ENCODE measurements at places on chromosomes 6 and 20. TPM values are rescaled to one million over a fixed set of nuclear protein-coding genes. Genes with fewer than 3 reads are reported as not detected.
A peak's percentile ranks its signal among the peaks of the same experiment; 100 is the strongest.

- H3K4me3 ChIP-seq, result no peak overlapping the region
- H3K27ac ChIP-seq, result no peak overlapping the region
- no peak for DNase-seq
- no peaks in the 10 kb centered on the region for H3K4me1 ChIP-seq
- no peaks in the 10 kb centered on the region for H3K27me3 ChIP-seq
Observed at GRCh38 chr6:25608558-25609174, 43.3 kb upstream of the SCGN start.

The PSORS1C2 gene
- total RNA-seq, result not detected

- H3K27me3 ChIP-seq, result no peaks in the 10 kb centered on the region
- peaks cover 46% of the 10 kb centered on the region for H3K4me1 ChIP-seq
- no peak for DNase-seq
- peak overlapping the region; percentile 97 for H3K27ac ChIP-seq
- H3K36me3 ChIP-seq, result peaks cover 59% of the 10 kb centered on the region
Observed at GRCh38 chr6:33198853-33199436, 1.5 kb downstream of the RXRB start.

DNA sequence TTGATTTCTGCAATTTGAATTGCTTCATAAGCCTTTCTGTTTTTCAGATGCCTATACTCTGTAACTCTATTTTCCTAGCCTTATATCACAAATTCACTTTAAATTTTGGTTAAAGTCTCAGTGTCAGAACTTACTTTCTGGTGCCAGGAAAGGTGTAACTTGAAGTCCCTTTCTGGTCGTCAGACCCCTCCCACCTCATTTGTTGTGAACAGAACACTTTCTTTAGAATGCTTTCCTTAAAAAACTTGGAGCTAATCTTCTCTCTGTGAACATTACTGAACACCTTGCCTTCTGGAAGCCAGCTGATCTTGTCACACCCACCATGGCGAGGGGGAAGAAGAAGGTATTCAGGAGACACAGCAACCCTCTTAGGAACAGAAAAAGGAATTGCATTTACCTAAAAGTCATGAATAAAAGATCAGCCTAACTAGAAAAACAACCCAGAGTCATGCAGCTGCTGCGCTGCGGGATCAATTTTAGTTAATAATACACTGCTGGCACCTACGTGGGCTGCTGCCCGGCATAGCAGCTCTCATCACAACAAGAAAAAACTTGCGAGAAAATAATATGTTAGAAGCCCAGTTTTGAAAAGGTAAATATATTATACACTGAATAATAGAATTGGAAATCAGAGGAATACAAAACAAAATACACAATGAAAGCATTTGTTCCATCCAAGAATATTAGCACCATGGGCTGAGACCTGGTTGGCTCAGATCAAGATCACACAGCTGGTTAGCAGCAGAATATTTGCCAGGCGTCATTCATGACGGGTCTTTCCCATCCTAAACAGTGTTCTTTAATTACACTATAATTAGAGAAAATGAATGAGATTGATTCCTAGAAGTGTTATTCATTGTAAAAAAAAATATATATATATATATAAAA, 5.8 kb upstream of the FAM217A start:
- H3K4me3 ChIP-seq, result no peak overlapping the region
- no peaks in the 10 kb centered on the region for H3K4me1 ChIP-seq
- no peak for DNase-seq
- H3K27me3 ChIP-seq, result no peaks in the 10 kb centered on the region
- H3K36me3 ChIP-seq, result no peaks in the 10 kb centered on the region

- peaks cover 22% of the 10 kb centered on the region for H3K36me3 ChIP-seq
- no peaks in the 10 kb centered on the region for H3K27me3 ChIP-seq
- no peaks in the 10 kb centered on the region for H3K4me1 ChIP-seq
- no peak overlapping the region for H3K4me3 ChIP-seq
Observed at GRCh38 chr20:3027987-3028386, 15.4 kb upstream of the GNRH2 start.

The ARG1 gene
- total RNA-seq, result 0.49 TPM

DNA sequence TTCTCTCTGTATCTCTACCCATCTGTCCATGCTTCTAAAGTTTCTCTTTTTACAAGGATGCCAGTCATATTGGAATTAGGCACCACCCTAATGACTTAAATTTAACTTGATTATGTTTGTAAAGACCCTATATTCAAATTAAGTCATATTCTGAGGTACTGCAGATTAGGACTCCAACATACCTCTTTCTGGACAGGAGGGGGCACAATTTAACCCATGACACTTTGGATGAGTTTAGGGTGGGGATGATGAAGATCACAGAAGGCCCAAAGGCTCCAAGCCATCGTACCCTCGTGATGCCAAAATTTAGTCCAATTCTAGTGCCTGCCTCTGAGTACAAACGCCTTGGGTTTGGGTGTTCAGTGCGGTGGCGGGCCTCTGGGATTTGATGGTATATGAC, 15.0 kb upstream of the NKX2-2 start:
- H3K36me3 ChIP-seq, result no peaks in the 10 kb centered on the region
- DNase-seq, result no peak
- no peaks in the 10 kb centered on the region for H3K4me1 ChIP-seq
- no peak overlapping the region for H3K4me3 ChIP-seq

DNA sequence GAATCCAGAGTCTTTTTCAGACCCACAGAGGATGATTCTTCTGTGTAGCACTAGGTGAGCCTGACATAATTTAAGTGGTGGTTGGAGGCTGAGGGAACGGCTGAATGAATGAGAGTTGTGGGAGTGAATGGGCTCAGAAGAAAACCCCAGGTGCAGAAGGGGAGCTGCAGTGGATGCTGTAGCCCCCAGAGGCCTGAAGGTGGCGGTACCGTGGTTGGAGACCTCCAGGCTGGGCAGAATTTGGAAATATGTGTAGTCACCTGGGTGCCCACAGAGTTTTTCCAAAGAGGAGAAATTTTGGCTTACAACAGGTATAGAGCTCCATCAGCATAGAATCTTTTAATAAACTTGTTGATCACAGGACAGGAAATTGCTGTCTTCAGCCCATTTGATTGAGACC, 6.5 kb upstream of the RAET1G start:
- H3K4me3 ChIP-seq, result no peak overlapping the region
- peak; percentile 17 for DNase-seq
- no peak overlapping the region for H3K27ac ChIP-seq
- peaks cover 12% of the 10 kb centered on the region for H3K27me3 ChIP-seq
- no peaks in the 10 kb centered on the region for H3K4me1 ChIP-seq

DNA sequence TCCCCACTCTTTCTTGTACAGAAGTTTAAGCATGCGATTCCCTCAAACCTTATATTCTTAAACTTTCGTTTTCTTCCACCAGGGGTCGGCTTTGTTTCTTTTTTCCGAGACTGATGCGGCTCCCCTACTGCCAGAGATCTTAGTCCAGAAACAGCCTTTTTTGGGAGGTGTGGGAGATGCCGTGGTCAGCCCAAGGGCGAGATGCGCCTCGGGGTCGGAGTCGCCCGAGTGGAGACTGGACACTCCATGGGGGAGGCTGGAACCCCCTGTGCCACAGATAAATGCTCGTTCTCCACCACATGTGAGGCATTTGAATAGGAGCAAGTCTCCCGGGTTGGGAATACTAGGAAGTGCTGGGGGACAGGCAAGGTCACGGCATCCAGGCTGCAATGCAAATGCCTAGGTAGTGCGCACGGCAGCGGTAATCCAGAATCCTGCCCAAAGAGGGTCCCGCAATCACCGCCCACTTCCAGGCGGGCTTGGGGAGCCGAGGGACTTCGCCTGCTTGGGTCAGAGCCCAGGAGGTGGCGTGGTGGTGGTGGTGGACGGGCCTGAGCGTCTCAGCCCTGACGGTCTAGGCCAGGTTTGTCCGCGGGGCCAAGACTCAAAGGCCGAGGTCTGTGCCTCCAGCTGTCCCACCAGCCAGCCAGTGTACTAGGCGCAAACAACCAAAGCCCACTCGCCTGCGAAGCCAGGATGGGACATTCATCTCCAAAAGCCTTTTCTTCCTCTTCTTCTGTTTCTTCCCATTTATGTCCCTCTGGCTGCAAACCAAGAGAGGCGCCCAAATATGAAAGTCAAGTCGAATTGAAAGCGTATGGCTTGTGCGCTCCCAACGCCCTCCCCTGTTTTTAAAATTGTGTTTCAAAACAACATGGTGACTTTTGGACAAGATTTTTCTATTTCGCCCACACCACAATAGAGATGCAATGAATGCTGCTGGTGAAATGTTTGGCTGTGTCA, 39.3 kb upstream of the OSTM1 start:
- peaks cover 46% of the 10 kb centered on the region for H3K4me1 ChIP-seq
- no peak overlapping the region for H3K27ac ChIP-seq
- H3K4me3 ChIP-seq, result no peak overlapping the region
- H3K27me3 ChIP-seq, result peaks cover 72% of the 10 kb centered on the region
- no peak for DNase-seq

The ID4 gene
- total RNA-seq, result not detected

The TGM2 gene
- not detected for total RNA-seq

- no peak for DNase-seq
- H3K36me3 ChIP-seq, result no peaks in the 10 kb centered on the region
- H3K4me3 ChIP-seq, result no peak overlapping the region
- no peaks in the 10 kb centered on the region for H3K4me1 ChIP-seq
- H3K27me3 ChIP-seq, result no peaks in the 10 kb centered on the region
Observed at GRCh38 chr6:164075981-164076615, 661.6 kb downstream of the QKI start.

GRCh38 chr20:38631155-38632022, 29.8 kb downstream of the ARHGAP40 start:
- no peak for DNase-seq
- peaks cover 35% of the 10 kb centered on the region for H3K27me3 ChIP-seq
- no peaks in the 10 kb centered on the region for H3K36me3 ChIP-seq
- no peak overlapping the region for H3K27ac ChIP-seq

- no peak for DNase-seq
- H3K4me1 ChIP-seq, result no peaks in the 10 kb centered on the region
- no peaks in the 10 kb centered on the region for H3K36me3 ChIP-seq
Observed at GRCh38 chr6:55713436-55713835, 134.4 kb upstream of the HMGCLL1 start.

The SIRPB2 gene
- not detected for total RNA-seq

DNA sequence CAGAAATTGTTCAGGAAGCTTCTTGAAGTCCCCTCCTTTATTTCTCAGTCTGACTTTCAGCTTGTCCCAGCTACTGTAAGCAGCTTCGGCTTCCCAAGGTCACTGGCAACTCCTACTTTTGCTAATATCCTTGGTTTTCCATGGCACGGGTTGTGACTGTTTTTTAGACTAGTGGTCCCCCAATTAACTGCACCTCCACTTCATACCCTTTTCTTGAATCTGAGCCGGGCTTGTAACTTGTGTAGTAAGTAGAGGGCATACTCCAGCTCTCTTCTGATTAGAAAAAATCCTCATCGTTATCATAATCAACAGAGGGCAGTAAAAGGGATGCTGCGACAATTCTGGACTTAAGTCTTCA, 162.3 kb upstream of the TNFAIP3 start:
- H3K4me3 ChIP-seq, result no peak overlapping the region
- H3K27me3 ChIP-seq, result no peaks in the 10 kb centered on the region

The VSX1 gene
- total RNA-seq, result not detected

GRCh38 chr6:149988550-149989346, 25.0 kb downstream of the ULBP1 start:
- H3K4me3 ChIP-seq, result no peak overlapping the region
- peaks cover 25% of the 10 kb centered on the region for H3K27me3 ChIP-seq
- H3K36me3 ChIP-seq, result no peaks in the 10 kb centered on the region
- no peak overlapping the region for H3K27ac ChIP-seq

The BANF2 gene
- total RNA-seq, result not detected

DNA sequence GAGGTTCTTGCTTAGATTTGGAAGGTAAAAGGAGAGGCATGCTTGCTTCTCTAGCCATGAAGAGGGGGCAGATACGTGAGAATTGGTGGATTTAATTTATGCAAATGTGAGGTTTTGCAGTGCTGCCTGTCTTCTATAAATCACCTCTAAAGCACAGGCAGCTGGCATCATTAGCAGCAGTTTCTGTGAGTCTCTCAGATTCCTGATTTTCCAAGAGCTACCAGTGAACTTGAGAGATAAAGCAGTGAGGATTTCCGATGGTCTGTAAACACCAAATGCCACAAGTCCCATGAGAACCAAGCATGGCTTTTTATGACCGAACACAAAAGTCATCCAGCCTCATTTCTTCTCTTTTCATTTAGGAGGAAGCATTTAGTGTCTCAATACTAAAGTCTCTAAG, 3.2 kb upstream of the SIRPB2 start:
- H3K4me1 ChIP-seq, result peaks cover 7% of the 10 kb centered on the region
- H3K36me3 ChIP-seq, result no peaks in the 10 kb centered on the region
- H3K4me3 ChIP-seq, result no peak overlapping the region
- no peak for DNase-seq
- no peak overlapping the region for H3K27ac ChIP-seq

The GID8 gene
- total RNA-seq, result 38.7 TPM

DNA sequence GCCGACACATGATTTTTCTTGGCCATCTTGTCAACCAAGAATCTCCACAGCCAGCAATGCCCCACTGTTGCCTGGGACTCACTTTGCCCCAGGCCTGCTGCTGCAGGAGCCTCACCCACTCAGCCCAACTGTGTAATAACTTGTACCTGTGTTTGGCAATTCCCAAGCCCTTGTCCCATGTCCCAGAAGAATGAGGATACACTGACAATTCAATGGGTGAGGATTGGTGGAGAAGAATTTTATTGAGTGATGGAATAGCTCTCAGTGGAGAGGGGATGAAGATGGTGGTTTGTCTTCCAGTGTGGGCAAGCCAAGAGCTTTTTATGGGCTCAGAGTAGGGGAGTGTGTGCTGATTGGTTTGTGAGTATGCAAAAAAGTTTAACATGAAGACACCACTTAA, 861.9 kb downstream of the TFAP2A start:
- no peak overlapping the region for H3K27ac ChIP-seq
- DNase-seq, result no peak
- H3K4me3 ChIP-seq, result no peak overlapping the region
- H3K27me3 ChIP-seq, result no peaks in the 10 kb centered on the region
- H3K4me1 ChIP-seq, result no peaks in the 10 kb centered on the region

The ANKRD66 gene
- not detected for total RNA-seq

The BTN1A1 gene
- total RNA-seq, result not detected

DNA sequence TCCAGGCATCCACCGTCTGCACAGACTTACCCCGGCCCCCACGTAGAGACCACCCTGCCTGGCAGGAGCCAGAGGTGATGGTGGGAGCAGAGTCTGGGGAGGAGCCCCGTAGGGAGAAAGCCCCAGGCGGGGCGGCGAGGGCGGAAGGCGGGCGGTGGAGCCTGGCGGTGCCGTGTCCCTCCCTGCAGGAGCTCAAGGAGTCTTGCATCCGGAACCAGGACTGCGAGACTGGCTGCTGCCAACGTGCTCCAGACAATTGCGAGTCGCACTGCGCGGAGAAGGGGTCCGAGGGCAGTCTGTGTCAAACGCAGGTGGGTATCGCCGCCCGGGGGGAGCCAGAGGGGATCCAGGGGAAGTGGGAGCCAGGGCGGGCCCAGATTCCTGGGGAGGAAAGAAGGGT, 6.0 kb downstream of the CLPSL1 start:
- no peaks in the 10 kb centered on the region for H3K36me3 ChIP-seq
- H3K27me3 ChIP-seq, result no peaks in the 10 kb centered on the region
- H3K4me3 ChIP-seq, result no peak overlapping the region
- H3K27ac ChIP-seq, result no peak overlapping the region
- no peak for DNase-seq
- H3K4me1 ChIP-seq, result no peaks in the 10 kb centered on the region

- no peaks in the 10 kb centered on the region for H3K36me3 ChIP-seq
- H3K27me3 ChIP-seq, result no peaks in the 10 kb centered on the region
- H3K4me1 ChIP-seq, result peaks cover 18% of the 10 kb centered on the region
Observed at GRCh38 chr20:63433756-63434531, 38.5 kb downstream of the KCNQ2 start.

Data from T-cell (primary cell).